ENCODE measurements at places on chromosomes 12 and 14. TPM values are rescaled to one million over a fixed set of nuclear protein-coding genes. Genes with fewer than 3 reads are reported as not detected.
A peak's percentile ranks its signal among the peaks of the same experiment; 100 is the strongest.

- H3K36me3 ChIP-seq = no peaks in the 10 kb centered on the region
- H3K27ac ChIP-seq = no peak overlapping the region
- H3K4me3 ChIP-seq = no peak overlapping the region
- no peak for DNase-seq
Measured at GRCh38 chr14:105335735-105336476, 21.4 kb downstream of the PACS2 start.

DNA sequence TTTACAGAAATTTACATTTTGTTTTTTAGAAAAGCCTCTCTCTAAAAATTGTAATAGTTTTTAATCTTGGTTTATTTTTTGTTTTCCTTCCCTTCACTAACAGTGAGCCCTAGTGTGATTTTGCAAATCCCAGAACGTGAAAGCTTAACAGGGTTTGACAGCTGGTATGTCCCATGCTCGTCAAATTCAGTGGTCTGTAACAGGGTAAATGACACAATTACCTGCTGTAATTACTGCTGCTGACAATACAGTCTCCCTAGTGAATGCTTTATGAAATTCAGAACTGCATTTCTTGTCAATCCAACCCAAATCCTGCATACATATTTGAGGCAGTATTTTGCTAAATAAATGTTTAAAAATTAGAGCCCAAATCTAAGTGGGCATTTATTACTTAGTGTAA, 249.2 kb downstream of the NELL2 start:
- no peaks in the 10 kb centered on the region for H3K27me3 ChIP-seq
- no peaks in the 10 kb centered on the region for H3K36me3 ChIP-seq
- H3K4me3 ChIP-seq = no peak overlapping the region
- H3K4me1 ChIP-seq = no peaks in the 10 kb centered on the region
- no peak overlapping the region for H3K27ac ChIP-seq
- DNase-seq = no peak

GRCh38 chr12:41362510-41362909, 174.4 kb downstream of the PDZRN4 start:
- H3K4me1 ChIP-seq = no peaks in the 10 kb centered on the region
- DNase-seq = no peak
- no peak overlapping the region for H3K27ac ChIP-seq

DNA sequence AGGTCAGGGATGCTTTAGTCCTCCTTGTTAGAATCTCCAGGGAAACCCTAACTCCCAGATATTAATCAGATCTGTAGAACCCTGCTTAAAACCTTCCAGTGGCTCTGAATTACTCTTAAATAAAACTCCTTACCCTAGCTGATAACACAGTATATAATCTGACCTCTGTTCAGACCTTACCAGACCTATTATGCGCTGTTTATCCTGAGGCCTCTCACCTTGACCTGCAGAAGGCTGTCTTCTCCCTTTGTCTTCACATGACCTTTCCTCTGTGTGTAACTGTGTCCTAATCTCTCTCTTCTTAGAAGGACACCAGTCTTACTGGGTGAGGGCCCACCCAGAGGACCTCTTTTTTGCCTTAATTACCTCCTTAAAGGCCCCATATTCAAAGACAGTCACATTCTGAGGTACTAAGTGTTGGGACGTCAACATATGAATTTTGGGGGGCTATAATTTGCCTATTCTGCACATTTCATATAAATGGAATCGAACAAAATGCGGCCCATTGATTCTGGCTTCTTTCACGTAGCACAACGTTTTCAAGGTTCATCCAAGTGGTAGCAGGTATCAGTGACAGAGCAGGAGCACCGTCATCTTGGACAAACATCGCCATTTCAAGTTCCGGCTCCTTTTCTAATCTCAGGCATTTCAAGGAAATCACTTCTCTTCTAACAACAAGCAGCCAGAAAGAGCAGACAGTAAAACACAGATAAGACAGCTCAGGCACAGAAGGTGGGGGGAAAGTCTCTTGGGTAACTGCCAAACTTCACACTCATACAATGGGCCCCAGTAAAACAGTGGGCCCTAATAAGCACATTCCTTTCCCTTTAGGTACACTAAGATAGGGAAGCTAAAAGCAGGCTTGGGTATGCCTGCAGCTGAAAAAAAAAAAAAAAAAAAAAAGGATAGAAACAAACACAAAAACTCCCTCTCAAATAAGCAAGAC, 200.2 kb upstream of the NUDT4 start:
- H3K4me1 ChIP-seq = peaks cover 8% of the 10 kb centered on the region
- no peaks in the 10 kb centered on the region for H3K27me3 ChIP-seq
- no peak overlapping the region for H3K4me3 ChIP-seq
- no peaks in the 10 kb centered on the region for H3K36me3 ChIP-seq
- peak overlapping the region; percentile 15 for H3K27ac ChIP-seq

- H3K36me3 ChIP-seq = peaks cover 3% of the 10 kb centered on the region
- H3K27me3 ChIP-seq = no peaks in the 10 kb centered on the region
- H3K4me1 ChIP-seq = no peaks in the 10 kb centered on the region
- no peak for DNase-seq
Measured at GRCh38 chr12:26906704-26907103, 31.1 kb downstream of the INTS13 start.

The SMIM41 gene
- not detected for total RNA-seq

Data from liver (tissue), 10 donors.